PC-9 (cell line): ENCODE measurements at places on chromosomes 5 and 9. TPM values are rescaled to one million over a fixed set of nuclear protein-coding genes. Genes with fewer than 3 reads are reported as not detected.

TMEM250 gene
- total RNA-seq, result 73.8 and 75.3 TPM in 2 replicates

DNA sequence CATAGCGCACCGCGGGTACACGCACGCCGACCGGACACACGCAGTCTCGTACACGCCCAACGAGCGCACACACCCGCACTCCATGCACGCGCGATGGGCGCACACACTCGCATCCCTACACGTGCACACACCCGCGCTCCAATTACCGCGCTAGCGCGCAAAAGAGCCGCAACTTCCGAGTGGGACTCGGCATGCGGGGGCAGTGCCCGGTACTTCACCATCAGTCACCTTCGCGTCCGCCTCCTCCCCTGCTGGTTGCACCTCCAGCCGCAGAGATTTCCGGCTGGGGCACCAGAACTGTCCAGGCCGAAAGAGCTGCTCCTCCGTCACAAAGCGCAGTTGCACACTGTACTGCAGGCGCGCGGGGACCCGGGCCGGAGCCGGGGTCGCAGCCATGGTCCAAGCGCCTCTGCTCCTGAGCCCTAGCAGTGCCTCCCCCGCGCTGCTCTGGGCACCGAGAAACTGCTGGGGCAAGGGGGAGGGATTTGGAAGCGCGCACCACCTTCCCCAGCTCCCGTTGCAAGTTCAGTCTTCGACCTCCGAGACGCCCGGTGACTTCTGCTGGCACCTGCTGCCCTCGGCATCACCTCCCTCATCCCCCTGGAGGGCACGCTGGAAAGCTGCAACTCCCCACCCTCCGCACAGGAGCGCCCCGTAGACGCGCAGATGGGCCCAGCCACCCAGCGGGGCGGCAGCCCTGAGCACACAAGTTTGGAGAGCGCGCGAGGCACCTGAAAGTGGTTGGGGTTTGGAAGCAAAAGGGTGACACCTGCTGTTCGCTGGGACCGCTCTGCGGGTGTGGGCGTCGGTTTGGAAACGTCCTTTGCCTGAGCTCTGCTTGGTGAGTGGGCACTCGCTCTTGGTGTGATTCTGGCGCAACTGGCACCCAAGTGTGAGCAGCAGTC, 337.4 kb upstream of the PUM3 start:
- DNase-seq, result no peak

DNA sequence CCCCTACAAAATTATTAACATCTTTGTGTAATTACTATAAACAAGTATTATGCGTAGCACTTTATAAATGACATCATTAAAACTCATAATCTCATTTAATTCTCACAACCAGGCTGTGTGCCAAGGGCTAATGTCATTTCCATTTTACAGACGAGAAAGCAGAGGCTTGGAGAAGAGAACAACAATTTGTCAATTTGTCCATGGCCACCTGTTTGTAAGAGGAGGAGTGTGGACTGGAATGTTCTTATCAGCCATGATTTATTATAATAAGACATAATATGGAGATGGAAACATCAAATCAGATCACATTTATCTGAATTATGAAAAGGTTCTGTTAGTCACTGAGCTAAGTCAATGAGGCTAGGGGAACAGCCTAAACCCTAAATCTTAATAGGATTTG, 97.0 kb downstream of the DROSHA start:
- DNase-seq, result no peak

BDP1 gene
- total RNA-seq, result 12.0 and 20.0 TPM in 2 replicates

DNA sequence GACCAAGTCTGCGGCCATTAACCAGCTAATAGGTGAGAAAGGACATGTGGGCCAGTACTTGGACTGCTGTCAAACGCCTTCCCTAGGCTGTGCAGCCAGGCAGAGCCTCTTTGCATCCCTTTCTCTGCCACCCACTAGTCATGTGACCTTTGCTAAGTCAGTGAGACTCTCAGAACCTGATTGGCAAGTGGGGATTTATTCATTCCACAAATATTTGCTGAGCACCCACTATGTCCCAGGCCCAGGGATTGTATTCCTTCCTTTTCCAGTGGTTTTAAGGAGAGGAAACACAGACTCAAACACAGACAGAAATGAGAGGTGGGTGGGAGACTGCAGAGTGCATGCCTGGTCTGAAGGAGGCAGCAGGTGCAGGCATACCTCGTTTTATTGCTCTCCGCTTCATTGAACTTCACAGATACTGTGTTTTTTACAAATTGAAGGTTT, 71.6 kb upstream of the GALNT10 start:
- peak; percentile 50 for DNase-seq

DBH gene
- total RNA-seq, result not detected in 2 replicates

PCDHGA3 gene
- not detected in 2 replicates for total RNA-seq

- DNase-seq, result no peak
Measured at GRCh38 chr5:139389701-139390638, at the start of gene MZB1. Gene MZB1, minus strand, starts transcription at chr5:139389913. Its CDS starts 57 bp downstream, at chr5:139389856.

ZNF483 gene
- total RNA-seq, result 7.0 and 7.3 TPM in 2 replicates

- DNase-seq, result no peak
Measured at GRCh38 chr5:88142886-88143692, 125.6 kb downstream of the TMEM161B start.

PSMD5 gene
- total RNA-seq, result 86.4 and 96.2 TPM in 2 replicates

DNA sequence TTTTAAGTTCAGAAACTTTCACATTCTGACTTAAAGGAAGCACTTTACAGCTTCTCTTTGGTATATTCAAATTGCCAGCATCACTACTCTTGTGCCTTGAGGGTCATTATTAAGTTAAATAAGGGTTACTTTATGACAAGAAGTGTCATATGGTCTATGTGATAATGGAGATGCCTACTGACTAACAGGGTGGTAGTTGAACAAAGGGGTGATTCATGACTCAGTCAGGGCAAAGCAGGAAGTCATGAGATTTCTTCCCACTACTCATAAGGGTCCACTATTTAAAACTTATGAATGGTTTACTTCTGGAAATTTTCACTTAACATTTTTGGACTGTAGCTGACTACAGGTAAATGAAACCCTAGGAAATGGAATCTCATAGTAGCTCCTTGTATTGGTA, 938.3 kb upstream of the PTPRD start:
- no peak for DNase-seq

- DNase-seq, result no peak
Measured at GRCh38 chr5:23579566-23579965, 72.2 kb downstream of the PRDM9 start.

DNA sequence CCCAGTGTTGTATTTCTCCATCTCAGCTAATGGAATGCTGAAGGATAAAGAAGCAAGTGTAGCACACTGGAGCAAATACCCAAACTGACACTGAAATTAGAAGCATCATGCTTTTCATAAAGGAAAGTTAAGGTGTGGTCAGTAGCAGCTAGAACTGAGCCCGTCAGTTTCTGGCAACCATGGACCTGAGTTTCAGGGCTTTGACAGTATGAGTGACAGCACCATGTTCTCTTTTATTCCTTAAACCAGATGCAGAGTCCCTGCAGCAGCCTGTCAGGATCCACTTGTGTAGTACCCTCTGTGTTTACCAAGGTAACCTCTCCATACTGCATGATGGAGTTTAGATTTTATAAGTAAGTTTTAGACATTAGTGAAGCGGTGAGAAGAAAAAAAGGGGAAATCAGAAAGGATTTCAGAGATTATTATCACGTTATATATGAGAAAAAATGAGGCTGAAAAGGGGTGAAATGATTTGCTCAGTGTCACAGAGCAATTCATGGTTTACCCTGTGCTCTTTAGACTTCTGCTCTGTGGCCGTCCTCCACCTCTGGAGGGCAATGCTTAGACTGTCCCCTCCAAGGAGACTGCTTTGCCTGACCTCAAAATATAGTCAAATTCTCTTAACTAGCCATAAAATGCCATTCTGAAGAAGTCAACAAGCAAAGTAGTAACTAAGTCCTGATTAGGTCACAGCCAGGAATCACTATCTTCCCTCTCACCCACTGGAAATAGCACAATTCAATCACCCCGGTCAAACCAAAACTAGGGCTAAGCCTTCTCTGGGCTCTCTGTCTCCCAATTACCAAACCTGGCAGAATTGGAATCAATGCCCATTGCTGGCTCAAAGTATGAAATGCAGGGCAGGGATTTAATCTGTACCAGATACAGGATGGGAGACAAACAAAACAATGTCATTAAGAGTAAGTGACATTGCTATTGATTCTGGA, 10.5 kb upstream of the MYOT start:
- no peak for DNase-seq

MYO10 gene
- 92.8 and 116 TPM in 2 replicates for total RNA-seq

DNA sequence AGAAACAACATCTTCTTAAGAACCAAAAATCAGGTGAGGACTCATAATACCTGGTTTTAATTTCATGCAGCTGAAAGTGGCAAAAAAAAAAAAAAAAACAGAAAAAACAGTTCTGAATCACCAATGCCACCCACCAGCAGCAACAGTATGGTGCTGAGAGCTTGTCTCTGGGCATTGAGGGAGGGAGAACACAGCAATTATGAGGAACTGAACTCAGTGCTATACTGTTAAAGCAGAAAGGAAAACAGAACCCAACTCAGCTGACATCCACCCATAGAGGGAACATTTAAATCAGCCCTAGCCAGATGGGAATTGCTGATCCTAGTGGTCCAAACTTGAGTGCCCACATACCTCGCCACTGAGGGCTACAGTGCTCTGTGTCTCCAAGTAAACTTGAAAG, 657.9 kb downstream of the ACTL7B start:
- DNase-seq, result no peak

PRUNE2 gene
- 0.20 TPM in 1 of 2 replicates, not detected in the other for total RNA-seq

GRCh38 chr9:9352877-9353481, 1259.8 kb downstream of the PTPRD start:
- no peak for DNase-seq

- DNase-seq, result no peak
Measured at GRCh38 chr5:180832638-180833068, 28.4 kb downstream of the ZFP62 start.

POMT1 gene
- total RNA-seq, result 35.3 and 45.8 TPM in 2 replicates

- no peak for DNase-seq
Measured at GRCh38 chr9:21660976-21661375, 141.5 kb upstream of the MTAP start.

DNA sequence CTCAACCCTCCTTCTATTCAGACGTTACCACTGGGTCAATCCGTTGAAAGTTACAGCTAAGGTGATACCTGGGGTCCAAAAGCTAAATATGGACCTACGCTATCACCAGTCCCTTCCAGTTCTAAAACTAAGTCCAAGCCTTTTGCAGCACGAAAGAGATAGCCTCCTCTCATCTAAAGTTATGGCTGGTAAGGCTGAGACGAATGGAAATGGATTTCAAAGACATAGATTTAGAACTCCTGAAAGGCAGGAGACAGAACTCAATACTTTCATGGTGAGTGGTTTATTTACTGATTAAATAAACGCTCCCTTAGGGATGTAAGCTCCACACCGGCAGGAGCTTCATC, 751 bp upstream of the RIC1 start:
- DNase-seq, result peak; percentile 1

FOXI1 gene
- total RNA-seq, result not detected in 2 replicates

PKD2L2 gene
- 0.46 and 0.50 TPM in 2 replicates for total RNA-seq

DNA sequence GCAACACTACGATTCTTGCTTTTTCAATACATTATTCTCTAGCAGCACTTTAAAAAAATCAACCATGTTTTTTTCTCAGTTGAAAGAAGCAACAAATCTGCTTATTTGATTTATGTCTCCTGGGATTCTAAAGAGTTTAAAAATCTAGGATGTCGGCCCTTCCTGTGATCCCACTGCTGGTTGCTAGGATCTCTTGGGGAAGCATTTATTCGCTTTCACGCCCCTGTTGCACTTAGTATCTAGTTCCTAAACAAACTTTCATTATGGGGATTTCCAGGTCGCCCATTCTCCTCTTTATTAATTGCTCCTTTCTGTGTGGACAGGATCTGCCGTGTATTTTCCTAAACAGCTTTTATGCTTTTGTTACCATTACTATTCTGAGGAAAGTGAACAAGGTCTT, 313.5 kb downstream of the AGTPBP1 start:
- no peak for DNase-seq

GPR150 gene
- 0.17 TPM in 1 of 2 replicates, not detected in the other for total RNA-seq

GRCh38 chr9:124346347-124347163, 68.7 kb downstream of the PSMB7 start:
- DNase-seq, result no peak

SEMA4D gene
- total RNA-seq, result 48.4 and 58.3 TPM in 2 replicates

DNA sequence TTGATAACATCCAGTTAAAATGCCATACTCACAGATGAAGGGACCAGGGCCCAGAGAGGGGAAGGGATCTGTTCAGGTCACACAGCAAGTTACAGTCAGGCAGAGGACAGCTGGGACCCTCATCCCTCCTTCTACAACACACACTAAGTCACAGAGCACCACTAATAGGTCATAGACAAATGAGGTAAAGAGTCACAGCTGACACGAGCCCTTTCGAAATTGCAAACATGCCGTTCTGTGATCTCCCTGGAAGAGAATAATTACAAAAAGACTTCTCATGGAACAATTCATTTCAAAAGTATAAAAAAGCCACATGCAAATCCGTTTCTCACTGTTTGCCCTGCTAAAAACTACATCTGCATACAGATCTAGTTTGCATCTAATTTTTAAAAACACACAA, 15.5 kb downstream of the IGFBPL1 start:
- DNase-seq, result no peak

- no peak for DNase-seq
Measured at GRCh38 chr5:168585119-168585856, 6.1 kb upstream of the PANK3 start.
